GM04504 (cell line): ENCODE measurements at places on chromosomes 16 and 17.

- no peak for DNase-seq
Observed at GRCh38 chr17:5003214-5003867, 5.6 kb downstream of the KIF1C start.

GRCh38 chr17:75390982-75391381, 14.5 kb downstream of the GRB2 start:
- no peak for DNase-seq

DNA sequence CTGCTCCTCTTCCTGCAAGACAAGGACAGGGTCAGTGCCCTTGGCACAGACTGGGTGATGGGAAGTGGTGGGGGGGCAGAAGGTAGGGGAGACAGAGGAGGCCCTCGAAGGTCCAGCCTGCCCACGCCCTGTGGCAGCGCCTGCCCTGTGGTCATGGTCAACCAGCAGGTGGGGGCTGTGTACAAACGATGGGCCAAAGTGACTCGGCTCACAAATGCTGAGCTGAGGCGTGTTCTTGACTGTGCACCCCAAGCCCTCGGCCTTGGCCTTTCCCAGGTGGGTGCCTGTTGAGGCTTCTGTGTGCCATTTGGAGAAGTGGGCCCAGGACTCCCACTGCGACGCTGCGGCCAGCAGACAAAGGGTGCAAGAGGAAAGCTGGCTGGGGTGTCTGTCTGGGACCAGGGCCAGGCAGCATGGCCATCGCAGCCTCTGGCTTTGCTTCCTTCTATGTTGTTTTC, 22.6 kb downstream of the MXRA7 start:
- DNase-seq, result no peak

DNA sequence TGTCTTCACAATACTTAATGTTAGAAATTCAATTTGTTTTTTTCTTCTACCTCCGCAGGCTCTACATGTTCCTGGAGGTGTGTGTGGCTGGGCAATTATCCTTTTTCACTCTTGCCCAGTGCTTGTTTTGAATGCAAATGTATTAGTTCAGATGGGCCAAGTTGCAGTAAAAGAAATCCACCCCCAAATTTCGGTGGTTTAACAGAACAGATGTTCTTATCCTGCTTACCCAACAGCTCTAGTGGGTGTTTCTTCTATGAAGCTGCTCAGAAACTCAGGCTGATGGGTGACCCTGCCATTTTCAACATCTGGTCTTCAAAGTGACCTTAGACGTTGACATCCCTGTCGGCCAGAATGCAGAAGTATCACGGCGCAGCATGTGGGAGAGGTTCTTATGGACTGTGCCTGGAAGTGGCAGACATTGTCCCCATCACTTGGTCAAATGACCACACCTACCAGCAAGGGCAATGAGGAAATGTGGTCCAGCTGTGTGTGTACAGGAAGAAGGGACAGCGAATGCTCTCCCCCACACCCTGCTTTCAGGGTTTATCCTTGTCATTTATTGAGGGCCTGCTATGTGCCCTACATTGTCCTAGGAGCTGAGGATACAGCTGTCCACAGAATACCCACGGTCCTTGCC, 157.3 kb downstream of the CDH13 start:
- DNase-seq, result no peak

DNA sequence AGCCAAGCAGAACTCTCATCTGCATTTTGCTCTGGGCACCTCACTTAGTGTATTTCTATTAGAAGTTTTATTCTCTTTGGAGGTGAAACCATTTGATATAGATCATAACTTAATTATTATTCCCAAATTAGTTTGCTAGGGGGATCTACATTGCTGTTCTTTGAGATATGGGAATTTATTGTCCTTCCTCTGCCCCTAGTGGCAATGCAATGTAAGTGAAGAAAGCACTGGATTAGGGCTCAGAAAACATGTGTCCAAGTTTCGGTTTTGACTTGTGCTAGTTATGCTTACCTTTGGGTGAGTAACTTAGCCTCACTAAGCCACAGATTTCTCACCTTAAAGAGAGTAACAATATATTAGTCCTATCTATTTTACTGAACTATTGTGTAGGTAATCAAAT, 2.9 kb downstream of the KRT39 start:
- DNase-seq, result no peak

GRCh38 chr17:50060951-50061712, 5.2 kb downstream of the ITGA3 start:
- DNase-seq, result no peak

DNA sequence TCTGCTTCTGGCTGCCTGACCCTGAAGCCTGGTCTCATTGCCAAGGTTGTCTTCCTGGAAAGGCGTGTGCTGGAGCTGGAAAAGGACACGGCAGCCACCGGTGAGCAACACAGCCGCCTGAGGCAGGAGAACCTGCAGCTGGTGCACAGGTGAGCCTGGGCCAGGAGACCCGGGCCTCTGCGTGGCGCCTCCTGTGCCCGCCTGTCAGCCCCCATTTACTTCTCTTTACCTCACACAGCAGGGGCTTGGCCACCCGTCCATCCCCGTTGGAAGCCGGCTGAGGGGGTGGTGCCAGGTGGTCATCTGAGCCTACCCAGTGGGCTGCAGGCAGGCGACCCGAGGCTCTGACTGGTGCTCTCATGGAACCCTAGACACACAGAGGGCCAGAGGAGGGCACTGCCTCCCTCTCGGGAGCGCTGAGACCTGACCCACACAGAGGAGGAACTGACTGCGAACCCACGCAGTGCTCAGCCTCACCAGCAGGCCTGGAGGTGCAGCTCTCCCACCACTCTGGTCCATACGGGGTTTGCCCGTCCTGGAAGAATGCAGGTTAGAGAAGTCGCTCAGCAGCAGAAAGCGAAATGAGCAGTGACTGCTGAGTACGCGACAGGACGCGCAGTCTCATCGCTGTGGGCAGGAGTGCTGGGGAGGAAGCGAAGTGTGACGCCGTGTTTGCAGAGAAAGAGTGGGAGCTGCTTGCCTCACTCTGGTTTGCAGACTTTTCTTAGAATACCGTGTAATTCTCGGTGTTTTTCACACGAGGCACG, 21.9 kb upstream of the CAPN15 start:
- no peak for DNase-seq

DNA sequence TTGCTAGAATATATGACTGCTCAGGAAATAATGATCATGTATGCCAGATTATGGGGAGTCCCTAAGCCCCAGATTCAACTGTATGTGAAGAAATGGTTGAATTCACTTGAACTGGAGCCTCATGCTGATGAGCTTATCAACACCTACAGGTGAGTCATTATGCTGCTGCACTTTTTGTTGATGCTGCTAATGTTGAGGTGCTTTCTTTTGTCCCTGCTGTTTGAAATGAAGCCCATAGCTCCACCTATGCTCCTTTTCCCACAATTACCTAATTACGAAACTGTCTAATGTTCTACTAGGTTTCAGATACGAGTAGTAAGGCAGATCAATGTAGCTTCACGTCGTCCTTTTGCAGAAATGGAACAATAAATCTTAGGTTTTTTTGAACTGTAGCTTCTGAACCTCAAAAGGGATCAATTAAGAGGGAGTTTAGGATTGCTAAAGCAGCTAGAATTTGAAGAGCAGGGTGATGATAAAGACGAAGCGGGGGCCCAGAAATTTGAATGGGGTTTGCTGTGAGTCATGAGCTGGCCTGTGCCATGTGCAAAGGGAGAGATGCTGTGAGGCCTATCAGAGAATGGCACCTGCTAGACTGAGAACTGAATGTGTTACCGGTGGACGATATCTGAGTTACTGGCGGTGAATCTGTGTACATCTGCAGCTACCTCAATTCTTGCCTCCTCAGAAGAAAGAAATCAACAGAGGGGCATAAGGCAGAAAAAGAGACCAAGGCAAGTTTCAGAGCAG, 6.1 kb upstream of the UQCRC2 start:
- no peak for DNase-seq

DNA sequence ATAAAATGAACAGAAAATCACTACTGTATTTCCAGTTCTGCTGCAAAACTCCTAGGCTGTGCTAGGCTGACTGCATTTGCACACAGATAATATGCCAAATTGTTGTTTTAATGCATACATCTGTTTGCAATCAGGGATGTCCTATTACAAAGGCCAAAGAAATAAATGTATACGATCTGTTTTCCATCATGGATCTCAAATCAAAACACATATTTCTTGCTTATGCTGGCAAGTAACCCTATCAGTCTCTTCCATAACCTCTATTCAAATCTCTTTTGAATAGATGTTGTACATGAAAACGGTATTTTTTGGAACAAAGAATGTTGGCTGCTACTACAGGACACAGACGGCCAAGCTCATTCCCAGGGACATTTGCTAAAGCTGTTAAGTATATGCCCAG, 56.6 kb downstream of the DUSP14 start:
- DNase-seq, result no peak

GRCh38 chr17:38883592-38884526, 14.0 kb downstream of the LASP1 start:
- no peak for DNase-seq

GRCh38 chr17:27549251-27549893, 81.6 kb upstream of the LGALS9 start:
- no peak for DNase-seq

DNA sequence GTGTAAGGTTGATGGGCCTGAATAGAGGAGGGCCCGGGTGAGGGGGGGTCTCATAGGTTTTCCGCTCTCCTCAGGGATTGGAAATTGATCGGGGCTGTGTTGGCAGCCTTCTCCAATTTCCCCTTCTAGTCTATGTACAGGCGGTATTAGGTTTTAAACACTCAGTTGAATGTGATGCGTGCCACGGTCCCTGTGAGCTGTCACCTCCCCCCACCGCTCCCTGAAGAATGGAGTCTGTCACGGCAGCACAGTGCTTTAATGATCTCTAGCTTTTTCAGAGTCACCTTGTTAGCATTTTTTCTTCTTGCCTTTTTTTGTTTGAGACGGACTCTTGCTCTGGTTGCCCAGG, 800 bp downstream of the COX4I1 start:
- DNase-seq, result no peak

DNA sequence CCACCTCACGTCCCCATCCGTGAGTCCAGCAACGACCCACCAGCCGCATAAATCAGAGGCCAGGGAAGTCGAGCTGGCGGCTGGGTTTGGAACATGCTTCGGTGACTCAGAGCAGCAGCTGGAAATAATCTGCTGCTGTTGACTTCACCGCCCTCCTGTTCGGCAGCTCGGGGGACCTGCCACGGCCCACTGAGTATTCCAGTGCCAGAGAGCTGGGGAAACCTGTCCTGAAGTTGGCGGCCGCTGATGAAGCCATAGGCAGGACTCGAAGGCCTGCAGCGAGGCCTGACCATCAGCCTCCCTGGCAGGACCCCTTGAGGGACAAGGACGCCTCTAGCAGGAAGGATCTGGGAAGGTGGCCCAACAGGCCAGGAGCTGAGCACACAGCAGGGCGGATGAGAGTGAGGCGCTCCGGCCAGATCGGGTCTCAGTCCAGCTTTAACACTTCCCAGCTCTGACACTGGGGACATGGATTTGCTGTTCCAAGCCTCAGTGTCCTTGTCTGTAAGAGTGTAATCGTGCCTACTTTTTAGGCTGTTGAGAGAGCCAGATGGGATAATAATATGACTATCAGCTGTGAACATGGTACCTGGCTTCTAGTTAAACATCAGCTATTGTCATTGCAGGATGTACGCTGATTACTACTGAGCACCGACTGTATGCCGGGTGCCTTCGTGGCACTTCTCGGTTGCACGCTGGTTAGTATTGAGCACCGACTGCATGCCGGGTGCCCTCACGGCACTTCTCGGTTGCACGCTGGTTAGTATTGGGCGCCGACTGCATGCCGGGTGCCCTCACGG, 50.4 kb upstream of the CIBAR2 start:
- DNase-seq, result peak; percentile 73

GRCh38 chr17:336110-337021, 16.2 kb downstream of the RPH3AL start:
- DNase-seq, result no peak

- DNase-seq, result no peak
Observed at GRCh38 chr16:73019457-73020362, 28.2 kb downstream of the ZFHX3 start.

- DNase-seq, result no peak
Observed at GRCh38 chr16:79008869-79009179, 591.7 kb downstream of the MAF start.

GRCh38 chr16:12976936-12977335, 75.5 kb downstream of the SHISA9 start:
- DNase-seq, result no peak

GRCh38 chr17:70655176-70655958, 486.0 kb downstream of the KCNJ2 start:
- no peak for DNase-seq

- no peak for DNase-seq
Observed at GRCh38 chr17:49227436-49228261, 2.9 kb downstream of the PHOSPHO1 start.

- no peak for DNase-seq
Observed at GRCh38 chr17:27807567-27808470, 7.5 kb upstream of the NOS2 start.

DNA sequence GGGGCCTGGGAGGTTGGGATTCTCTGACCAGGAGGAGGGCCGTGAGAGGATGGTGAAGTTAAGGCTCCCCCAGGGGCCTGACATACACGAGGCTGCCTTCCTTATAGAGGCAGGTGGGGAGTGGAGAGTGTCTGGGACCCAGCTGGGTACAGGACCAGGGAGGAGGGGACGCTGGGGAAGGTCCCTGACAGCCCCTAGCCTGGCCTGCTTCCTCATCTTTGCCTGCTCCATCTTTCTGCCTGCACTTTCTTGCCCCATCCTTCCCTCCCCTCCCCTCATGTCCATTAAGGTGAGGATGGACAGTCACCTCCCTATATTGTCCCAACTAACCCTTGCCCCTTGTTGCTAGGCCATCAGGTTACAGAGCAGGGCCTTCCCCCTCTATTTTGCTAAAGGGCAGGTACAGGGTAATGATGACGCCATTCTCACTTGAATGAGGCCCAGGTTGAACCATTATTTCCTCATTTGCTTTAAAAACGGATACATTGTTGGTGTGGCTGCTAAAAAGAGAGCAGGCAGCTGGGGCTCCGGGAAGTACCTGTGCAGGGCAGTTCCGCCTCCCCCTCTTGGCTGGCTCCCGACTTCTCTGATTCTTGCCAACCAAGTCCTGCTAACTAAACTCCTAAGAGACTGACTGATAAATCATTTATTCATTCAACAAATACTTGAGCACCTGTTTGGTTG, 1.3 kb downstream of the C17orf99 start:
- DNase-seq, result no peak

GRCh38 chr17:62897706-62898105, 68.3 kb upstream of the TANC2 start:
- DNase-seq, result no peak

GRCh38 chr17:13919818-13920217, 149.5 kb upstream of the COX10 start:
- DNase-seq, result no peak
